ENCODE measurements at places on chromosomes 7 and 10.

- peak; percentile 45 for DNase-seq
Observed at GRCh38 chr10:1626835-1627234, 110.5 kb downstream of the ADARB2 start.

DNA sequence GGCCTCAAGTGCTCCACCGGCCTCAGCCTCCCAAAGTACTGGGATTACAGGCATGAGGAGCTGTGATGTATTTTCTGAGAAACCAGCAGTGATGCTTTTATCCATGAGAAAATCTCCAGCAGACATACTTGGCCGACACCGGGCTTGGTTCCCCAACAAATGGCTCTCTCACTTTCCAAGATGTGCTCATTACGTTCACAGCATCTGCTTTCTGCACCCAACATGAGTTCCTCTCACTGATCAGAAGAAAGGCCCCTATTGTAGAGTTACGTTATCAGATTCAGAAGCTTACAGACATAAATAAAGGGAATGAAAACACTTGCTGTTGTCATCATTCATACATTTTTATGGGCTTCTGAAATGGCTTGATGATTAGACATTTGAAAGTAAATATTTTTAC, 95.0 kb downstream of the CALD1 start:
- DNase-seq, result no peak

GRCh38 chr10:60606343-60607080, 171.8 kb upstream of the CDK1 start:
- no peak for DNase-seq

DNA sequence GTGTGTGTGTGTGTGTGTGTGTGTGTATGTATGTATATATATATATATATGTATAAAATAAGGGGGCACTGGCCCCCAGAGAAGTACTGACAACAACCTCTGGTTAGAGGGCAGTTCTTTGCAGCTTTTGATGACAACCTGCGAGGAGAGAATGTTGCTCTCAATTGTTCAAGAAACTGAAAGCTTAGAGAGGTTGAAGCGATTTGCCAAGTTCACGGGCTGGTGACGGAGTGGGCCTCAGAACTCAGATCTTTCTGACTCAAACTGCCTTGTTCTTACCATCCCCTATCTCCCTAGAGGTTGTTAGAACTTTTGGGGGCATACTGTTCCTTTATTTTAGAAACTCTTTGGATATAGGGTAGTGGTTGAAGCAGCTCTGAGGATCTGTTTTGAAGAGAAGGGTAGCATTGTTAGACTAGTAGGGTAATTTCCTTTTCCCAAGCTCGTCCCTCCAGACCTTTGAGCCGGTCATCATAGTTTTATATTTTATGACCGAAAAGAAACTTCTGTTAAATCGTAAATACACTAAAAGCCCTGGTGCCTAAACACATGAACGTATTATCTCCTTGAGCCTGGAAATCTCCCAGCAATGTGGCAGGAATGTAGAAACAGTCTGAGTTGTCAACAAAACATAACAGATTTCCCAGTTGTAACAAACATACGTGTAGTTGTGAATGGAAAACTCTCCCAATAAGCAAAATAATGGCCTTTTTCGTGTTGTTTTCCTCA, 541.7 kb upstream of the GALNT17 start:
- DNase-seq, result no peak

- no peak for DNase-seq
Observed at GRCh38 chr7:86012971-86013370, 630.7 kb upstream of the GRM3 start.

- DNase-seq, result no peak
Observed at GRCh38 chr10:112986544-112987190, 36.6 kb downstream of the TCF7L2 start.

GRCh38 chr7:80624763-80625162, 13.7 kb upstream of the CD36 start:
- DNase-seq, result no peak

GRCh38 chr7:101411508-101411874, 48.8 kb downstream of the COL26A1 start:
- DNase-seq, result no peak

DNA sequence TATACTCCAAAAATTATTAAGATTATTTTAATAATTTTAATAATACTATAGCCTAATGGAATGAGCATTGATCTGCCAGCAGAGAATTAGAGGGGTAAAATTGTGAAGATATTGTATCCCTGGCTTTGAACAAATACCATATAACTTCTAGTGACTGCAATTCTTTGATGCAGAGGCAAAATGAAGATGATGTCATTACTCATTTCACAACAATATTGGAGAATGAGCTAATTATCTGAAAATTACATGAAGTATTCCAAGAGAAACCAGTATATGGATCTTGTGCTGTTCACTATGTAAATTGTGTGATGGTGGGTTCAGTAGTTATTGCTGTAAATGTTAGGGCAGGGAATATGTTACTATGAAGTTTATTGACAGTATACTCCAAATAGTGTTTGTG, 80.2 kb downstream of the CFTR start:
- no peak for DNase-seq

DNA sequence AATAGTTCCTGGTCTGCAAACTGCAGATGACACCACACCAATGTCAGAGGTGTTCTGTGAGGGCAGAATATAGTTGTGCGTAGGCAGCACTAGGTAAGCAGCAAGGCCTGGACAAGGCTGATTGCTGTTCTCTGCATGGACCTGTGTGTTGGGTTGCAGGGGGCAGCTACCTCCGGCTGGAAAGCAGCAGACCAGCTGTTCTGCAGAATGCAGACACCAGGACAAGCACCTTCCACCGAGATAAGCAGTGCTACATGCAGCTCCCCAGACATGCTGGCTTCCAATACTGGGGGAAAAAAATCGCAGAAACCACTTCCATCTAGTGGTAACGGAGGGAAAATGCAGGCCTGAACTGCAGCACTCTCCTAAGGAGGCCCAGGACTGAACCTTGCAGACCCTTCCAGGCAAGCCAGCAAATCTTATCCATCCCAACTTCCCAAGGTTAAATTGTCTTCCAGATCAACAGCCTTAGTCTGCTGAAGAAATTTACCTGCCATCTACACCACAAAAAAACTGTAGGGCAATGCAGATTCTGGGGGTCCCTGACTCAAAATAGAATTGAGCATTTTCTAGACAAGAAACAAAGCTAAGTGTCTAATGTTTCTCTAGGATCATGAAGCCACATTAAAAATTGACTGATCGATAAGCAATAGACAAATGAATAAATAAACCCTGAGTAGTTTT, 50.5 kb upstream of the COBL start:
- peak; percentile 90 for DNase-seq

- DNase-seq, result peak; percentile 58
Observed at GRCh38 chr7:139034855-139035585, 822 bp downstream of the ZC3HAV1L start.

DNA sequence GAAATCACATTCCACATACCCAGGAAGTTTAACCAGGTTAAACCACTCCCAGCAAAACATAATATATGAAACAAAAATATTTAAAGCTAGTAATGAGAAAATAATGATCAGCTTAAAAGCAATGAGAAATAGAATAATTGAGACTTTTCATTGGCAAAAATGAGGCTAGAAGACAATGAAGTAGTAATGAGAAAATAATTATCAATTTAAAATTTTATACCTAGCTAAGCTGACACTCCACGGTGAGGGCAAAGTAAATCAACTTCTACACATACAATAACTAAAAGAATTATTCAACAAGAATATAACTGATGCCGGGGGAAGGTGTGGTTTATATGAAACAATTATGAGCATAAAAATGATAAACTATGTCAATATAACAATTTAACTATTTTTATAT, 82.2 kb upstream of the TES start:
- no peak for DNase-seq

- no peak for DNase-seq
Observed at GRCh38 chr10:70693619-70694335, 21.5 kb downstream of the ADAMTS14 start.
